ENCODE measurements at places on chromosomes 7 and 10. TPM values are rescaled to one million over a fixed set of nuclear protein-coding genes. Genes with fewer than 3 reads are reported as not detected.

The PYROXD2 gene
- total RNA-seq = 13.5 TPM

The NKX2-3 gene
- total RNA-seq = not detected

The CALML5 gene
- not detected for total RNA-seq

The BTRC gene
- 14.4 TPM for total RNA-seq

The NPC1L1 gene
- total RNA-seq = not detected

The THAP5 gene
- total RNA-seq = 28.7 TPM

The ARHGEF35 gene
- 6.2 TPM for total RNA-seq

The STEAP1B gene
- 0.33 TPM for total RNA-seq

The SUN3 gene
- not detected for total RNA-seq

The PHYH gene
- 10.9 TPM for total RNA-seq

GRCh38 chr7:134175334-134176036 lies 48.3 kb downstream of the LRGUK start:
- DNase-seq = no peak

DNA sequence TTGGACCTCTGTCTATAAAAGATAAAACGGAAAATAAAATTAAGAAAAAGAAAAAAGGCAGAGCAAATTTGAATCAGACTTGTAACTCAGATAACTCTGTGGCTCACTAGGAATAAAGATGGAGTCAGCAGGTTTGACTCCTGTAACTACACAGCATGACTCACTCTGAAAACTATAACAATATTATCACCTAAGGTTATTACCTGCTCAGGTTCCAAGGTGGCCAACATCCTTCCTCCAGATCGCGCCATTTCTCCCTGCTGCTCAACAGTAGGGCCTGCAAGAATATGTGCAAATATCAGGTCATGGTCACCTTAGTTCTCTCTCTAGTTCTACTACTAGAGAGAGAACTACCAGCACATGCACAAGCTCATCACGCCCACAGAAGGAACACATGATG lies 30.0 kb downstream of the ALDH18A1 start:
- no peak for DNase-seq

- DNase-seq = no peak
Observed at GRCh38 chr7:156778668-156779067, 114.3 kb downstream of the LMBR1 start.

- no peak for DNase-seq
Observed at GRCh38 chr10:12846718-12847117, 154.8 kb downstream of the CCDC3 start.

DNA sequence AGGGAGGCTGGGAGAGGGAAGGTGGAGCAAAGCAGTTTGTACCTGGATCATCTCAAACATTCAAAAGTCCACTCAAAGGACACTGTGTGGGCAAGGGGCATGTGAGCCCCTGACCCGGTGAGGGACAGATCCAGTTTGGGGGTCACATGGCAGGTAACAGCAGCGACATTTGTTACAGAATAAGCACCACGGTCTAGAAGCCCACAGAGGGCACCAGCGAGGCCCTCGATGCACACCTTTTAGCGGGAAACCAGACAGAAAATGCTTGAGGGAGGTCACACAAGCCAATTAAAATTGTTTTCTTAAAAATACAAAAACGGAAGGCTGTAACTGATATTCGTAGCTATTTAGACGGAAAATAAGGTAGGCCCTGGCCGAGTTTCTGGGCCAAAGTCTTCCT lies 144.4 kb downstream of the ZMYND11 start:
- no peak for DNase-seq

DNA sequence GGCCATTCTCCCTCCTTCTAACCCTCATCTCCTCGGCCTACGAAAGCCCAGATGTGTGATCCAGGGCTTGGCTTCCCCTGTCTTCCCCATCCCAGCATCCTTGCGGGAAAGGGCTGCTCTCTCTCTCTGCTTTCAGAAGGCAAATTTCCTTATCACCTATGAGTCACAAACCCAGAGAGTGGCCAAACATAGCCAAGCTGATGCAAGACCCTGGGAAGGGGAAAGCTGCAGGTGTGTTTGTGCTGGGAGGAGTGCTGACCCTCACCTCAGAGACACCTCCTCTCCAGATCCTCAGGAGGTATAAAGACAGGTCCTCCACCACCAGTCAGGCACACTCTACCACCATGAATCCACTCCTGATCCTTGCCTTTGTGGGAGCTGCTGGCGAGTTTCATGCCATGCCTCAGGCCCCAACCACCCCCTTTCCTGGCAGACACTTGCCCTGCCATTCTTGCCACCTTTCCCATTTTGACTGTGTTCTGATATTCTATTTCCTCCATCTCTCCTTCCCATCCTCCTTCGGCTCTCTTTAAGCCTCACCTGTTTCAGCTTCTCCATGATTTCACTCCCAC lies 10.6 kb upstream of the PRSS2 start:
- no peak for DNase-seq

DNA sequence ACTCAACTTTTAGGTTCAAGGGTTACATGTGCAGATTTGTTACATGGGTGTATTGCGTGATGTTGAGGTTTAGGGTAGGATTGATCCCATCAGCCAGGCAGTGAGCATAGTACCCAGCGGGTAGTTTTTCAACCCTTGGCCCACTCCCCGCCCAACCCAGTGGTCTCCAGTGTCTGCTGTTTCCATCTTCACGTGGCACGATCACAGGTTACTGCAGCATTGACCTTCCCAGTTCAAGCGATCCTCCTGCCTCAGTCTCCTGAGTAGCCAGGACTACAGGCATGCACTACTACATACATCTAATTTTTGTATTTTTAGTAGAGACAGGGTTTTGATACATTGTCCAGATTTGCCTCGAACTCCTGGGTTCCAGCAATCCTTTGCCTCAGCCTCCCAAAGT lies 905.7 kb upstream of the ZNF722 start:
- DNase-seq = no peak

GRCh38 chr7:99111591-99111990 lies 32.3 kb downstream of the SMURF1 start:
- DNase-seq = no peak

DNA sequence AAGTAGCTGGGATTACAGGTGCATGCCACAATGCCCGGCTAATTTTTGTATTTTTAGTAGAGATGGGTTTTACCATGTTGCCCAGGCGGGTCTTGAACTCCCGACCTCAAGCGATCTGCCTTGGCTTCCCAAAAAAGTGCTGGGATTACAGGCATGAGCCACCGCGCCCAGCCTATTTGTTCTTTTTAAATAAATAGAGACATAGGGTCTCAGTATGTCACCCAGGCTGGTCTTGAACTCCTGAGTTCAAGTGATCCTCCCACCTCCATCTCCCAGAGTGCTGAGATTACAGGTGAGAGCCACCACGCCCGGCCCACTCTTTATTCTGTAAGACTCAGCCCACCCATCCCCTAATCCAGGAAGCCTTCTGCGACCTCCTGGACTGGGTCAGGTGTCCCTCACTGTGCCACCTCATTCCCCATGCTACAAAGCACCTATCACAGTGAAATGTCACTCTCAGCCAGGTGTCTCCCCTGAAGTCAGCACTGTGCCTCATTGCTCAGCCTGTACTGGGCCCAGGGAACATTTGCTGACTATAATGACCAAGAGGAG lies 2.8 kb downstream of the TMEM120A start:
- no peak for DNase-seq

DNA sequence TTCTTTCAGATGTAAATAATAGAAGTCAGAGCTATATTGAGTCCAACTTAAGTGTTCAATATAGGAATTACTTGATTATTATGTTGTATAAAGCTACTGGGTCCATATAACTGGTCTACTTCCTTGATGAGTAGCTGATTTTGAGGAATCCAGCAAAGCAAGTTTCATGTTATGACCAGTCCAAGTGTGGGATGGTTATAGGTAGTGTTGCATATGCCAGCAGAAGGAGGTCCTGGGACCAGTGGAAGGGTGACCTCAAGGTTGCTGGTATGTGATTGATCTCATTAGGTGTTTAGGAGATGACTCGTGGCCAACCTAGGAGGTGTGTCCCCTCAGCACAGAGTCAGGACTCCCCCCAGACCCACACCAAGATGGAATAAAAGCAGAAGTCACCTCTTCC lies 551.5 kb downstream of the KCNMA1 start:
- DNase-seq = no peak

DNA sequence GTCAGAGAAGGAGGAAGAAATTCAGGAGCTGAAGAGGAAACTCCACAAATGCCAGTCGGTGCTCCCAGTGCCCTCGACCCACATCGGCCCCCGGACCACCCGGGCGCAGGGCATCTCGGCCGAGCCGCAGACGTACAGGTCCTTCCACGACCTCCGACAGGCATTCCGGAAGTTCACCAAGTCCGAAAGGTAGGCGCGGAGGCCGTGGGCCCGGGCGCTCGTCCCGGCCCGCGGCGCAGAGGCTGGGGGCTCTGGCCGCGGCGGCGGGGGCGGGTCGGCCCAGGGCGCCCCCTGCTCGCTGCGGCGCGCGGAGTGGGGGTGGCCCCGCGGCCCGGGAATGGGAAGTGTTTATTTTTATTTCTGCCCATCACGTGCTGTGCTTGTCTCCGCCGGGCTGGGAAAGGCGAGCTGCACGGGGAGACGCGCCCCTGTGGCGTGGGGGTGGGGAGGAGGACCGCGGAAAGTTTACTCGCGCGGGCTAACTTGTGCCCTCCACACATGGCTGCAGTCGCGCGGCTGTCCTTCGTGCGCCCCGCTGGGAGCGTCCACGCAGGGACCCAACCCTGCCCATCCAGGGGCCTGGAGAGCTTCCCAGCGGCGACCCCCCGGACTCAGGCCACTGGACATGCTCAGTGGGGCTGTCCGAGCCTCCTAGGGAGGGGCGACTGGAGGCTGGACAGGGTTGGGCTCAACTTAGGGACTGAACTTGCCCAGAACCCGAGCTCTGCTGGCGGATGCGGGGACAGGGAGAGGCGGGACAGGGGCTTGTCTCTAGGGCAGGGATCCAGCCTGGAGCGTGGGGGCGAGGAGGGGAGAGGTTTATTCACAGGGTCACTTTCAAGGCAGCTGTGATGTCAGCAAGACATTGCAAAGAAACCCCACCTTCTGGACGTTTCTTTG lies 82.6 kb upstream of the PRKG1 start:
- DNase-seq = no peak

- no peak for DNase-seq
Observed at GRCh38 chr7:104550362-104550761, 222.0 kb downstream of the LHFPL3 start.

DNA sequence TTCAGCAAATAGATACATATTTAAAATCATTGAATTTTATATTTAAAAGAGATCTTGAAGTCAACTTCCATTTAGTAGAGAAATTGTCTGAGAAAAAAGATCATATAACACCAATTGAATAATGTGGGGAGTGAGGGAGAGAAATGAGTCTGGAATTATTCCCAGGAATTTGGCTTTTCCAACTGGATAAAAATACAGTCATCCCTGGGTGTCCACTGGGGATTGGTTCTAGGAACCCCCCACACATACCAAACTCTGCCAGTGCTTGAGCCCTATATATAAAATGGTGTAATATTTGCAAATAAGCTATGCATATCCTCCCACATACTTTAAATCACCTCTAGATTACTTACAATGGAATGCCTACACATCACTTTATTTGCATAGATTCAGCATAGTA lies 162.8 kb upstream of the SEMA3C start:
- DNase-seq = no peak

GRCh38 chr10:112383325-112383724 lies 9.4 kb downstream of the ACSL5 start:
- no peak for DNase-seq
